ENCODE measurements at places on chromosomes 3 and 15.

DNA sequence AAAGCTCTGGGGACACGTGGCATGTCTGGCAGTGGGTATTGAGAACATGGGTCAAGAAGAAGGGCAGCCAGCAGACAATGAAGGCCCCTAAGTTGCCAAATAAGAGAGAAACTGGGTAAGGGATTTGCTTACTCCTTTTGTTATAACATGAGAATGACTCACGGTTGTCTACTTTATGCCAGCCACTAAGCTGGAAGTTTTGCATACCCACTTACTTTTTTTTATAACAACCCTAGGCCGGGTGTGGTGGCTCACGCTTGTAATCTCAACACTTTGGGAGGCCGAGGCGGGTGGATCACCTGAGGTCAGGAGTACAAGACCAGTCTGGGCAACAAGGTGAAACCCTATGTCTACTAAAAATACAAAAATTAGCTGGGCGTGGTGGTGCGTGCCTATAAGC is 50.0 kb downstream of the DRD3 start:
- DNase-seq, result no peak

DNA sequence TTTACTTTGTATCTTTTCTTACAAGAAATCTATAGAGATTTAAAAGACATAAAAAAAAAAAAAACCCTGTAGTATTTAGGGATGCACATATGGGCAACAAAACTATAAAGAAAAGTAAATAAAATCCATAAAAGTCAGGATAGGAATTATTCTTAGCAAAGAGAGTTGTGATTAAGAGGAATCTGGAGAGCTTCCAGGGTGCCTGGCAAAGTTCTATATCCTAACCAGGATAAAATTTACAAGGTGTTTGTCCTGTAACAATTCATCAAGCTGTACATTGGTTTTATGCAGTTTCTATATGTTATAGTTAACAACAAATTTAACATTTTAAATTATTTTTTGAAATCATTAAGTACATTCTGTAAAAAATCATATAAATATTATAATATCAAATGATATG is 7.9 kb downstream of the SECISBP2L start:
- no peak for DNase-seq

GRCh38 chr3:14513566-14514322 is 26.4 kb downstream of the GRIP2 start:
- DNase-seq, result no peak

DNA sequence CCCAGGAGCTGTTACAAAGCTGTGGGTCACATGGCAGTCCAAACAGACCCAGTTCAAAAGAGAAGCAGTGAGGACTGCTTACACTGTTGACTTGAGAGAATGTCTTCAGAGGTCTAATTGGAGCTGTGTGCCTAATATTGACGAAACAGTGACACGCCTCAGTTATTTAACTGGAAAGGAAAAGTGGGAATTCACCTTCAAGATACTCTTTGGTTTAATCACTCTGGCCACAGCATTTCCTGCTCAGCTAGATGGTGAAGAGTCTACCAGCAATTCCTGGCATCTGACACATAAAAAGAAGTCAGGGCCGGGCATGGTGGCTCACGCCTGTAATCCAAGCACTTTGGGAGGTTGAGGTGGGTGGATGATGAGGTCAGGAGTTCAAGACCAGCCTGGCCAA is 326.4 kb downstream of the SV2B start:
- no peak for DNase-seq
